Camera-type eye (tissue), 1 donor: ENCODE measurements at places on chromosomes 12 and 14. TPM values are rescaled to one million over a fixed set of nuclear protein-coding genes. Genes with fewer than 3 reads are reported as not detected.

CCDC38 gene
- total RNA-seq = 0.27 TPM

MGP gene
- 186 TPM for total RNA-seq

RHOJ gene
- total RNA-seq = 13.7 TPM

PRB2 gene
- not detected for total RNA-seq

SLC8A3 gene
- total RNA-seq = 12.2 TPM

GLI1 gene
- total RNA-seq = 7.1 TPM

TAS2R30 gene
- 37.2 TPM for total RNA-seq

SLC24A4 gene
- 8.5 TPM for total RNA-seq

CCDC197 gene
- not detected for total RNA-seq
